ENCODE measurements at places on chromosomes 5 and 9.

DNA sequence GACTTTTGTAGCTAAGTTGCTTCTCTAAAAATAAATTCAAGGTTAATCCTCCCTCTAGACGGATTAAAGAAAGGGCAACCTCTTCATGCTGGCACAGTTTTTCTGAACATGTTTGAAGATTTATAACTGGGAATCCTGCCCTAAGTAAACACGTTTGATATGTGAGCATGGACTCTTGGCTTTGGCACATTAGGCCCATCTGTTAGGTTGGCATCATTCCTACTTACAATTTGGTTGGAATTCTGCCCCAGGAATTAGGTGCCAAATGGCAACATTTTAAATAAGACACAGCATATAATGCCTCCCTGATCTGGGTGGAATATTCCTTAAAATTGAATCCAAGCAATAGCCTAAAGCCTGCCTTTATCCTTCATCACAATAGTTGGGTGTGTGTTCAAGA is 372.3 kb upstream of the CDH18 start:
- DNase-seq, result no peak

GRCh38 chr9:130940027-130940549 is 1.0 kb upstream of the FIBCD1 start:
- no peak for DNase-seq

DNA sequence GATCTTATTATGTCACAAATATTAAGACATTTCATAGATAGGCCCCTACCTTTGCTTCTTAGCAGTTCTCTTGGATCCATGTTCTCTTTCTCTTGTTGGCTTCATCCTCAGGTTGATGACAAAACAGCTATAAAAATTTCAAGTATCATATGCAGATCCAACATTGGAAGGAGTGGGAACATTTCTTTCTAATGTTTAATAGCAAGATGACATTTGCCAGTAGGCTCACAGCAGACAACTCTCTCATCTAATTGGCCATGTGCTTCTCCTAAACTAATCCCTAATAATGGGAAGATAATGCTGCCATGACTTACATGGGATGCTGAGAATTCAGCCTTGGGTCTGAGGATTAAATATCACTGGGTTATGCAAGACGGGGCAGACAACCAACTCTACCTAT is 485.5 kb upstream of the SEMA6A start:
- no peak for DNase-seq

GRCh38 chr9:109868207-109868606 is 88.2 kb downstream of the PALM2AKAP2 start:
- DNase-seq, result no peak

- no peak for DNase-seq
Measured at GRCh38 chr5:137688210-137688840, 47.6 kb downstream of the KLHL3 start.

DNA sequence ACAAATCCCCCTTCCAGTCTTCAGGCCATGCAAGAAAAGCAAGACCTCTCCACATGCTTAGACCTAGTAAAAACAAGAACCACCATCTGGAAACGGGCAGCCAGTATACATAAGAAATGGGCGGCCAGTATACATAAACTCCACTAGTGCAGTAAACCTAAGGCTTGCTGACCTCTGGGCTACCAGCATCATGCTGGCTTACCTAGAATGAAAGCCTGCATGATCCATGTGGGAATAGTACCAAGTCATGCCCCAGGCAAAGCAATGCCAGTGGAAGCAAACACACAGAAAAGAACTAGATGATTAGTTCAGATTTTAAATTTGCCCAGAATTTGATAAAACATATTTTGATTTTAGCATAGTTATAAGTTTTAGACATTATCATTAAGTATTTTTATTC is 1346.4 kb downstream of the EFNA5 start:
- DNase-seq, result no peak
